Naive thymus-derived CD4-positive, alpha-beta T cell (primary cell): ENCODE measurements at places on chromosomes 2 and 18. TPM values are rescaled to one million over a fixed set of nuclear protein-coding genes. Genes with fewer than 3 reads are reported as not detected.

DOK1 gene
- polyA plus RNA-seq = 11.8 TPM

CD8B2 gene
- not detected for polyA plus RNA-seq

FIGN gene
- not detected for polyA plus RNA-seq

HTR2B gene
- polyA plus RNA-seq = 0.10 TPM

CLK1 gene
- polyA plus RNA-seq = 24.8 TPM

KRTCAP3 gene
- 0.39 TPM for polyA plus RNA-seq
